Adrenal gland (tissue), 19 donors: ENCODE measurements at places on chromosomes 2 and 18. TPM values are rescaled to one million over a fixed set of nuclear protein-coding genes. Genes with fewer than 3 reads are reported as not detected.

DNA sequence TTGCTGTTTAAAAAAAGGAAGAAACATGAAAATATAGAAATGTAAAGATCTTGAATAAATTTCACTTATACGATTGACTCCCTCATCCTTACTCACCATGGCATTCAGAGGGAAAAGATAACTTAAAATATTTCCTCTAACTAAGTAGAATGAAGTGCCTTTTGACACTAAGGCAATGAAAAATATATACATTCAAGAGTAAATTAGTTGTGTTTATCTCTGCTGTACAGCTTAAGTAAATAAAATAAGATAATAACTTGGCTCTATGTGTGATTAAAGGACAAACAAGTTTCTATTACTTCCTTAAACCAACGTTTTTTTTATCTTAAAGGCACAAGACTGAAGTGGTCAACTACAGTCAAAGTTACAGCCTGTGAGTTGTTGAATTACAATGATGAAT, 142.3 kb upstream of the LRRTM4 start:
- no peaks in the 10 kb centered on the region for H3K36me3 ChIP-seq
- no peak for DNase-seq
- H3K27me3 ChIP-seq: no peaks in the 10 kb centered on the region
- H3K4me1 ChIP-seq: no peaks in the 10 kb centered on the region
- no peak overlapping the region for H3K27ac ChIP-seq

DNA sequence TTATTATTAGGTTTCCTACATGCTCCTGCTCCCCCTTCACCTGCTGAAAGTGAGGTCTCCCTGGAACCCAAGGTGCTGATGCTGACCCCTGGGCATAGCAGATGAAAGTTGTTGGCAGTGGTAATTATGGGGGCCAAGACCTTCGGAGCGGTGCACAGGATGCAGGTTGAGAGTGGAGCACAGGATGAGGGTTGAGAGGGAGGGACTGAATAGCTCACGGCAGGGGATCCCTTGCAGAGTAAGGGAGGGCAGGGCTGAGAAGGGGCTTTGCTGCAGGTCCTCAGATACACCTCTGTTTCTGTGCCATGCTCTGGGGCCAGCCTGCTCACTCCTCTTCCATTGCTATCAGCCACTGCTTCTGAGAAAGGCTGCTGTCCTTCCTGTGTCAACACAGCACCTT, 163.3 kb downstream of the FHOD3 start:
- no peak for DNase-seq
- no peaks in the 10 kb centered on the region for H3K27me3 ChIP-seq
- H3K36me3 ChIP-seq: no peaks in the 10 kb centered on the region

DNA sequence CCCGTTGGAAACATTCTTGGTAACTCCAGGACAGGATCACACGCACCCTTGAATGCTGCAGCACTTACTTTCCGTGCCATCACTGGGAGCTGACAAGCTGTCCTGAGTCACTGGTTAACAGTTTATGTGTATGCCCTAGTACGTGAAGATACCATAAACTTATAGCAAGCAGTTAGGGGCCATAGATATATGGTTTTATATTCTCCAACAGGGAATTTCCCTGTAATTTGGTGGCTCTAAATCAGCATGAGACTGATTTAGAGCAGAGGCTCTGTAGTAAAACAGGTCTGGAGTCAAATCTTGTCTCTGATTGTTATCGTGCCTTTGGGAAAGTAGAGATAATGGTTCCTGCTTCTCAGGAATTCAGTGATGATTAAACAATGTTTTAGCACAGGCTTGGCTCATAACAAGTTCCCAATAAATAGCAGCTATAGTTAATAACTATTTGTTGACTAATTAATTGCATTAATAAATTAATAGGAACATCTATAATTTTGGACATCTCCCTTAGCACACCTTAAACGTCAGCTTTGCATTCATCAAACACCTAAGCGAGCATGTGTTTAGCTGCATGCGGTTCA, 215.2 kb downstream of the VAPA start:
- no peak overlapping the region for H3K27ac ChIP-seq
- H3K4me1 ChIP-seq: no peaks in the 10 kb centered on the region
- H3K27me3 ChIP-seq: no peaks in the 10 kb centered on the region
- no peak for DNase-seq
- no peaks in the 10 kb centered on the region for H3K36me3 ChIP-seq

PAX8 gene
- 6.7 TPM for polyA plus RNA-seq

DES gene
- 283 TPM for polyA plus RNA-seq

SERPINB11 gene
- polyA plus RNA-seq: not detected

MROH2A gene
- not detected for polyA plus RNA-seq

MC5R gene
- polyA plus RNA-seq: not detected
